ENCODE measurements at places on chromosomes 2 and 18.

DNA sequence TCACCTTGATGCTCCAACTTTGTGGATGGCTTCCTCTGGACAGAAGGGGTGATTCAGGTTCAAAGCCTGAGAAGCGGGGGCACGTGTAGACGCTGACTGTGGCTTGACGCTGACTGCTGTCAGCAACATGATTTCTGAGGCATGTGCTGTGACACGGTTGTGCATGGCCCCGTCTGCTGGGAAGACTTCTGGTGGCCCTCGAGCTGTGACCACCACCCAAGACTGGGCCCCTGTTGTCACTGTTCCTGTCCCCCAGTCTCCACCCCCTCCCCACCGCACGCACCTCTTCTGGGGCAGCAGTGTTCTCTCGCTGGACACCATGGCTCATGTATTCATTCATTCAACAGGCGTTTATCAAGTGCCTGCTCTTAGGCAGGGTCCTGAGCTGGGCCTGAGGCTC lies 245.0 kb downstream of the FAM210A start:
- H3K4me1 ChIP-seq = no peaks in the 10 kb centered on the region
- H3K27ac ChIP-seq = no peak overlapping the region
- DNase-seq = no peak
- H3K4me3 ChIP-seq = no peak overlapping the region

DNA sequence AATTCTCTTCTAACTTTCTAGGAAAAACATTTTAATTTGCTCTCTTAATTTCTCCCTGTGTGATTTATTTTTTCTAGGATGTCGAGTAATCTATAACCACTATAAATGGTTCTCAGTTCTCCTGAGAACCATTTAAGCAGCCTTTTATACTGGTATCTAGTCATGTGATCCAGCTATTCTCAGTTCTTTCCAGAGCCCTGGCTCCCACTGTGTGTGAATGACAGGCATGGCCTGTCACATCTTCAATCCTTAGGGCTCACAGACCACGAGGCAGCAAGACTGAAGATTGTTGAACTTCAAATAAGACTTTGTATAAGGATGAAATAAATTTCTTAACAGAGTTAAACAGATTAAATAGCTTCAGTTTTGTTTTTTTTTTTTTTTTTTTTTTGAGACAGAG lies 219.4 kb downstream of the HNMT start:
- H3K4me1 ChIP-seq = no peaks in the 10 kb centered on the region
- H3K27me3 ChIP-seq = no peaks in the 10 kb centered on the region
- no peaks in the 10 kb centered on the region for H3K36me3 ChIP-seq
- H3K27ac ChIP-seq = no peak overlapping the region

- H3K4me3 ChIP-seq = no peak overlapping the region
- no peak overlapping the region for H3K27ac ChIP-seq
- H3K4me1 ChIP-seq = no peaks in the 10 kb centered on the region
- H3K27me3 ChIP-seq = no peaks in the 10 kb centered on the region
- DNase-seq = no peak
- no peaks in the 10 kb centered on the region for H3K36me3 ChIP-seq
Observed at GRCh38 chr18:48638451-48638850, 99.6 kb downstream of the CTIF start.

GRCh38 chr2:203928849-203929248 lies 7.7 kb upstream of the ICOS start:
- H3K4me3 ChIP-seq = no peak overlapping the region
- no peaks in the 10 kb centered on the region for H3K27me3 ChIP-seq
- no peaks in the 10 kb centered on the region for H3K36me3 ChIP-seq
- no peak overlapping the region for H3K27ac ChIP-seq

- no peak for DNase-seq
- H3K36me3 ChIP-seq = no peaks in the 10 kb centered on the region
- no peak overlapping the region for H3K4me3 ChIP-seq
- H3K27ac ChIP-seq = no peak overlapping the region
- H3K4me1 ChIP-seq = no peaks in the 10 kb centered on the region
Observed at GRCh38 chr2:178291703-178292102, 97.4 kb downstream of the OSBPL6 start.

DNA sequence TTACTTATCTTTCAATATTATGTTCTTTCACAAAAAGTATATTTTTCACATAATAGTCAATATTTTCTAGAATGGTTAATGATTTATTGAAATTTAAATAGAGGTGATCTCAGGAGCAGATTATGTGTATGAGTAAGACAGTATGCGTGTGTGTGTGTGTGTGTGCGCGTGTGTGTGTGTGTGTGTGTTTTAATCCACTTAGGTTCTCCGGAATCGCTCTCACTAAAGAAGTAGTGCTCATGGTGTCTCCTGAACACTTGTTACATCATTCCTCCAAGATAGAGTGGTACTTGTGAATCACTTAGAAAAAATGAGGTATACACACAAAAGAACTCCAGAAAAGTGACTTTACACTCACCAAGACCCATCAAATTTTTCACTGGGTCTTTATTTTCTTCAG lies 91.0 kb upstream of the KCNH7 start:
- H3K36me3 ChIP-seq = no peaks in the 10 kb centered on the region
- no peak overlapping the region for H3K27ac ChIP-seq
- no peaks in the 10 kb centered on the region for H3K4me1 ChIP-seq

DNA sequence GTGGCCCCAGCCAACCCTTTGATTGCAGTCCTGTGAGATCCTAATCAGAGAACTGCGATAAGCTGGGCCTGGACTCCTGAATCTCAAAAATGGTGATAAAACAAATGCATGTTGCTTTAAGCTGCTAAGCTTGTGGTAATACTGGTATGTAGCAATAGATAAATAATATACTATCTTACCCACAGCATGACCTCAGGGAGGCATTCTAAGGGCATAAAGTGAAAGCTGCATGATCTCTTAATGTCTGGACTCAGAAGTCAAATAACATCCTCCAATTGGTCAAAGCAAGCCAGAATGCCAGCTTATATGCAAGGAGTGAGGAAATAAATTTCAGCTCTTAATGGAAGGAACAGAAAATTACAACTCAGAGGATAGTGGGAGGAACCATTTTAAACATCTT lies 246.1 kb downstream of the FSIP2 start:
- no peak for DNase-seq
- H3K4me3 ChIP-seq = no peak overlapping the region
- no peaks in the 10 kb centered on the region for H3K4me1 ChIP-seq
- H3K27me3 ChIP-seq = no peaks in the 10 kb centered on the region

DNA sequence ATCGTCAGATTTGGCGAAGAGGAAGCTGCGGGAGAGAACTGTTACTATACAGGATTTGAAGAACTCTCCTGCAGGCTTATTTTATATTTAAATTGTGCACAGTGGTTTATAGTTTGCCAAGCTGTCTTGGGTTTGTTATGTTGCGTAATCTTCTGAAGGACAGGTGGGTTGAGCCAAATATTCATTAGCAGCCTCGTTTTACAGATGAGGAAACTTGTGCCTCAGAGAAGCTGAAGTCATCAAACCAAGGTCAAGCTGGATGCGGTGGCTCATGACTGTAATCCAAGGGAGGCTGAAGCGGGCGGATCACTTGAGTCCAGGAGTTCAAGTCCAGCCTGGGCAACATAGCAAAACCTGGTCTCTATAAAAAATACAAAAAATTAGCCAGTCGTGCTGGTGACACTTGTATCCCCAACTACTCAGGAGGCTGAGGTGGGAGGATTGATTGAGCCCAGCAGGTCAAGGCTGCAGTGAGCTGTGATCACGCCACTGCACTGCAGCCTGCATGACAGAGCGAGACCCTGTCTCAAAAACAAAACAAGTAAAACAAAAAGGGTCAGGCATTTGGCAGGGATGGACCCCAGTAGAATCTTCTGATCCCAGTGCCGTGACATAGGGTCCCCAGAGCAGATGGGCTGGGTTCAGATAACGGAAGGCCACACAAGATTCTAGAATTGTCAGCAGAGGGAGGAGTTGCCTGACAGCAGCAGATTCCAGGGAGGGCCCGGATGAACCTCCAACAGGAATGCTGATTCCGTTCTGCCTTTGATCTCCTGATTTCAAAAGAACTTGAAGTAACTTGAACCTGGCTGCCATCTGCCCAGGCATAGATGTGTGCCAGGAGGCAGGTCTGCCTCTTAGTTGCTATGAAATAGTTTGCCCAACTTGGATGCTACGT lies 50.6 kb downstream of the SH3BP4 start:
- H3K4me1 ChIP-seq = no peaks in the 10 kb centered on the region
- no peak overlapping the region for H3K27ac ChIP-seq
- no peak overlapping the region for H3K4me3 ChIP-seq
- DNase-seq = no peak
- no peaks in the 10 kb centered on the region for H3K36me3 ChIP-seq

- no peaks in the 10 kb centered on the region for H3K4me1 ChIP-seq
- no peaks in the 10 kb centered on the region for H3K27me3 ChIP-seq
- no peak overlapping the region for H3K4me3 ChIP-seq
- DNase-seq = no peak
Observed at GRCh38 chr2:102018823-102019445, 27.2 kb downstream of the IL1R2 start.

- H3K36me3 ChIP-seq = no peaks in the 10 kb centered on the region
- H3K27ac ChIP-seq = no peak overlapping the region
- no peak for DNase-seq
- peaks cover 35% of the 10 kb centered on the region for H3K4me1 ChIP-seq
- no peak overlapping the region for H3K4me3 ChIP-seq
Observed at GRCh38 chr18:74945774-74946545, 263.0 kb downstream of the PTGR3 start.

GRCh38 chr2:43127208-43127940 lies 99.0 kb downstream of the ZFP36L2 start:
- H3K36me3 ChIP-seq = no peaks in the 10 kb centered on the region
- H3K4me1 ChIP-seq = peaks cover 52% of the 10 kb centered on the region
- peak overlapping the region; percentile 32 for H3K4me3 ChIP-seq
- no peaks in the 10 kb centered on the region for H3K27me3 ChIP-seq

- H3K27me3 ChIP-seq = no peaks in the 10 kb centered on the region
- DNase-seq = no peak
- H3K36me3 ChIP-seq = no peaks in the 10 kb centered on the region
Observed at GRCh38 chr2:177538323-177538722, 145.8 kb downstream of the AGPS start.

DNA sequence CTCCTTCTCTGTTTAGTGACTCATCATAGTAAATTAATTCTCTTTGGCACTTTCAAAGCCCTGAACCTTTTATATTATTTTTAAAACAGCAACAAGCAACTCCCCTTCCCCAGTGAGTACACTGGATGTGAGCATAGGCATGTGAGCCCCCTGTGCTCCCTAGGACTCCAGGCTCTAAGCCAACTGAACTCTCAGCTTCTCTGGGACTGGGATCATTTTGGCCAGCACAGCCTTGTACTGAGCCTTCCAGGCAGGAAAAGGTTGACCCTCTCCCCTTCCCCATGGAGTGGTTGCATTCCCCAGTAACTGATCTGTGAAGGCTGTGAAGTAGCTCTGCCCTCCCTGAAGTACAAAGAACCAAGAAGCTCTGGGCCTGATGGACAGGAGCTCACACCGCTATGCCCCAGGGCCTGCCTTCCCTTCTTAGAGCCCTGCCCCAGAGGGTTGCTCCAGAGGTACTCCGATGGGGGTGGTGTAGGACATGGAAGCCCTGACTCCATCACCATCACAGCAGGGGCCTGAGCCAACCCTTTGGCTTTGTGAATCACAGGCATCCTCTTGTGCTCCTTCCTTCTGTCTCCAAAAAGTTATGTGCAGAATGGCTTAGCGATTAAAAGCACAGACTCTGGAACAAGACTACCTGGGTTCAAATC lies 57.8 kb downstream of the ADD2 start:
- no peak overlapping the region for H3K4me3 ChIP-seq
- no peaks in the 10 kb centered on the region for H3K27me3 ChIP-seq
- no peak overlapping the region for H3K27ac ChIP-seq
- no peaks in the 10 kb centered on the region for H3K4me1 ChIP-seq
- no peaks in the 10 kb centered on the region for H3K36me3 ChIP-seq

GRCh38 chr2:155218945-155219344 lies 520.5 kb downstream of the KCNJ3 start:
- no peaks in the 10 kb centered on the region for H3K27me3 ChIP-seq
- no peak overlapping the region for H3K27ac ChIP-seq
- H3K4me3 ChIP-seq = no peak overlapping the region
- no peak for DNase-seq

- H3K36me3 ChIP-seq = no peaks in the 10 kb centered on the region
- H3K27ac ChIP-seq = no peak overlapping the region
- H3K4me1 ChIP-seq = no peaks in the 10 kb centered on the region
- no peak for DNase-seq
- no peak overlapping the region for H3K4me3 ChIP-seq
Observed at GRCh38 chr2:50547521-50547920, 484.4 kb downstream of the NRXN1 start.

DNA sequence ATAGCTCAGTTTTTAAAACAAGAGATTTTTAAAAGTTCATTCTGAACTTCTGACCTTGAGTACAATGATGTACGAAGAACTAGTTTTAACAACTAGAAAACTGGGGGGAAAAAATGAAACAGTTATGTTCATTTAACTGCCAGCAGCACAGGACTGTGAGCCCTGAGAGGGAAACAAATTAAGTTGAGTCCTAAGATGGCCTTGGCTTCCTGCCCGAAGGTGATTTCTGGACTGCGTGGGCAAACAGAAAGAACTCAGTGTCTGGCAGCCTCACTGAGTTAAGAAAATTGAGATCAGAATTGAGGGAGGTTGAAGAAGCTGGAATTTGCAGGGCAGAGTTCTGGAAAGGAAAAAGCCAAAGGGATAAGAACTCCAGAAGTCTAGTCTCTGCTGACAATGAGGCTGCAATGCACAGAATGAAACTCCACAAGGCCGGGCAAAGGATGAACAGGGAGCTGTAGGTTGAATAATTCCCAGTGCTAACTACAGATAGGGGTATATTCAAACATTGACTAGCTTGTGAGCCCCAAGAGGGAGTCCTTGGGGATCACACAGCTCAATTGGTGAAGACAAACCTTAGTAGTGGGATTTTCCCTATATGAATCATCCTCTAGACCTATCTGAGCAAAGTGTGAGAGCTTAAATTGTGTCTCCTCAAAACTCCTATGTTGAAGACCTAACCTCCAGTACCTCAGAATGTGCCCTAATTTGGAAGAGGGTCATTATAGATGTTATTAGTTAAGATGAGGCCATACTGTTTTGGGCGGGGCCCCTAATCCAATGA lies 13.1 kb upstream of the CRACDL start:
- no peak overlapping the region for H3K27ac ChIP-seq
- no peaks in the 10 kb centered on the region for H3K4me1 ChIP-seq
- H3K27me3 ChIP-seq = no peaks in the 10 kb centered on the region
- H3K4me3 ChIP-seq = no peak overlapping the region

GRCh38 chr2:3283206-3283605 lies 94.4 kb downstream of the EIPR1 start:
- H3K4me1 ChIP-seq = no peaks in the 10 kb centered on the region
- H3K27ac ChIP-seq = no peak overlapping the region
- H3K4me3 ChIP-seq = no peak overlapping the region
- no peaks in the 10 kb centered on the region for H3K27me3 ChIP-seq

All from CD4-positive, alpha-beta memory T cell (primary cell).